Activated naive CD4-positive, alpha-beta T cell treated with anti-CD3 and anti-CD28 coated beads, Interleukin-2, amount 10 ng/mL, durations not matched to agents 5 hours and 36 hours (primary cell): ENCODE measurements at places on chromosomes 1 and 21. TPM values are rescaled to one million over a fixed set of nuclear protein-coding genes. Genes with fewer than 3 reads are reported as not detected.

The DIRAS3 gene
- not detected for total RNA-seq

The CD1E gene
- total RNA-seq = not detected

The MRPL55 gene
- total RNA-seq = 37.9 TPM

The TSSK3 gene
- total RNA-seq = 1.5 TPM

The IL20 gene
- total RNA-seq = not detected

The OR2T27 gene
- not detected for total RNA-seq

The SYT6 gene
- not detected for total RNA-seq

The EEIG2 gene
- total RNA-seq = 12.7 TPM

The OR2L13 gene
- total RNA-seq = not detected

The MECR gene
- 15.3 TPM for total RNA-seq

The LRP8 gene
- total RNA-seq = 37.5 TPM

The BNIPL gene
- total RNA-seq = 1.1 TPM

The LIPI gene
- not detected for total RNA-seq

The FOXO6 gene
- total RNA-seq = not detected

The MFSD2A gene
- total RNA-seq = 2.3 TPM

The UBE2U gene
- total RNA-seq = not detected

The KCNK2 gene
- not detected for total RNA-seq

The FLG2 gene
- total RNA-seq = not detected
